Pulmonary artery endothelial cell (primary cell): ENCODE measurements at places on chromosomes 5 and 9. TPM values are rescaled to one million over a fixed set of nuclear protein-coding genes. Genes with fewer than 3 reads are reported as not detected.

The HAPLN1 gene
- total RNA-seq: not detected in 2 replicates

The MRPL36 gene
- 60.1 and 71.2 TPM in 2 replicates for total RNA-seq

The PCDHGB4 gene
- 9.3 and 12.4 TPM in 2 replicates for total RNA-seq

The HNRNPA0 gene
- total RNA-seq: 20.6 and 22.2 TPM in 2 replicates

The CCL27 gene
- total RNA-seq: 0.14 TPM in 1 of 2 replicates, not detected in the other

The RNF44 gene
- 3.2 and 3.5 TPM in 2 replicates for total RNA-seq
